Caco-2 (cell line): ENCODE measurements at places on chromosomes 2 and 18. TPM values are rescaled to one million over a fixed set of nuclear protein-coding genes. Genes with fewer than 3 reads are reported as not detected.
A peak's percentile ranks its signal among the peaks of the same experiment; 100 is the strongest.

GRCh38 chr2:96514521-96514920, 9.4 kb upstream of the NEURL3 start:
- no peak for DNase-seq

- no peak for DNase-seq
Measured at GRCh38 chr2:232896111-232896510, 26.0 kb downstream of the SNORC start.

The IL1RL2 gene
- total RNA-seq = not detected in 2 replicates

GRCh38 chr2:119659601-119660342, 19.2 kb upstream of the TMEM177 start:
- DNase-seq = peak; percentile 61

The NTSR2 gene
- not detected in 2 replicates for total RNA-seq

The SCRN3 gene
- 23.6 and 26.4 TPM in 2 replicates for total RNA-seq

GRCh38 chr2:86335865-86336674, 1.4 kb downstream of the REEP1 start:
- DNase-seq = no peak

GRCh38 chr2:220499225-220499624, 871.8 kb downstream of the SLC4A3 start:
- no peak for DNase-seq

The NCKAP5 gene
- 3.5 and 3.8 TPM in 2 replicates for total RNA-seq

- no peak for DNase-seq
Measured at GRCh38 chr2:3294069-3294468, 83.5 kb downstream of the EIPR1 start.

The EVA1A gene
- total RNA-seq = 0.25 and 0.53 TPM in 2 replicates

DNA sequence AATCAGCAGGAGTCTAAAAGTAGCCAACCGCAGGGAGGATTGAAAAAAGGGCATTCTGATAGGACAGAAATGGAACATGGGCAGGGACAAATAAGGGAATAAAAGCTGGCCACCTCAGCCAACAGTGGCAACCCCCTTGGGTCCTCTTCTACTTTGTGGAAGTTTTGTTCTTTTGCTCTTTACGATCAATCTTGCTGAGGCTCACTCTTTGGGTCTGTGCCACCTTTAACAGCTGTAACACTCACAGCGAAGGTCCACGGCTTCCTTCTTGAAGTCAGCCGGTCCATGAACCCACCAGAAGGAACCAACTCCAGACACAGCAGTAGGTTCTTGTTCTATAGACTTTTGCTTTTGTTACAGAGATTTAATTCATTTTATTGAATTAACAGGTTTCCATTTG, 285.4 kb upstream of the CDH20 start:
- no peak for DNase-seq

DNA sequence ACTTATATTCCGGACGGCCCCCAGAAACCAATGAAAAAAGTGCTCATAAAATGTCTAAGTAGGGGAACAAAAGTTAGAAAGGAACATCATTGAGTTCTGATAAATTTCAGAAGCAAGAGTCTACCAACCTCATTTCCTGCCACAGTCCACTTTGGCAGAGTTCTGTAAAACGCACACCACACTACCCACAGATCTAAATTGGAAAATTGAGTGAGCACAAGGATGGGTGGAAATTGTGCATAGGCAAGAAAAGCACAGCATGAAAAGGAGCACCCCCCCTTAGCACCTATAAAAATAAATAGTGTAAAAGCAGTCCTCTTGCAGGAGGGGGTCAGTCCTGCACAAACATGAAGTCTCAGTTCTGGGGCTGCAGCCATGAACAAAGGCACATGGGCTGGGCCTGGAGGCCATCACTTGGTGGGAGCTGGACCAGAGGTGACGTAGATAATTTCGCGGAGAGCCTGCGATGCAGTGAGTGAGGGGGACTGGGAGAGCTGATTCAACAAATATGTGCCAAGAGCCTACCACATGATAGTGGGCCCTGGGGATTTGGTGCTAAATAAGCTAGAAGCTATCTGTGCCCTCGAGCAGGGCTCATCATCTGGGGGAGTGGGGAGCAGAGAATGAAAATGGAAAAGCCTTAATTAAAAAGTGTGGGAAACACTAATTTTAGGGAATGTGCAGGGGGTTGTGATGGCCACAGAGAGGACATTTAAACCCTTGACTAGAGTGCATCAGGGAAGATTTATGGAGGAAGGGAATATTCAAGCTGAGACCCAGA, 48.9 kb upstream of the SPP2 start:
- no peak for DNase-seq

- DNase-seq = no peak
Measured at GRCh38 chr2:121134728-121135127, 150.3 kb downstream of the TFCP2L1 start.

DNA sequence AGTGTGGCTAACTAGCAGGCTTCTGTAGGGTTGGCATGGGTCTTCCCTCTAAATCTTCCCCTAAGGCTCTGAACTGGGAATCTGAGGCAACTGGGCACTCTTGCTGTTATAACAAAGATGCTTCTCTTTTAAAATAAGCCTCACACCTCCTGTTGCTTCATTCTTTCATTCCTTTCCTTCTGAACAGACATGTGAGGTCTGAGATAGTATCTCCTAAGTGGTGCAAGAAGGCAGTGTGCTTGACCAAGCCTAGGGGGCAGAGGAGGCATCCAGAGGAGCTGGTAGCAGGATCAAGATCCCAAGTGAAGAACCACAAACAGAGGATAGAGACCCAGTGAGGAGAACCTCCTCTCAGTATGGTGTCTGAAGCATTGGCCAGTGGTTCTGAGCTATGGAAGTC, 90.9 kb downstream of the TTC27 start:
- no peak for DNase-seq

GRCh38 chr2:181306785-181307184, 150.4 kb upstream of the ITGA4 start:
- no peak for DNase-seq

- no peak for DNase-seq
Measured at GRCh38 chr2:159134979-159135378, 151.5 kb downstream of the WDSUB1 start.

DNA sequence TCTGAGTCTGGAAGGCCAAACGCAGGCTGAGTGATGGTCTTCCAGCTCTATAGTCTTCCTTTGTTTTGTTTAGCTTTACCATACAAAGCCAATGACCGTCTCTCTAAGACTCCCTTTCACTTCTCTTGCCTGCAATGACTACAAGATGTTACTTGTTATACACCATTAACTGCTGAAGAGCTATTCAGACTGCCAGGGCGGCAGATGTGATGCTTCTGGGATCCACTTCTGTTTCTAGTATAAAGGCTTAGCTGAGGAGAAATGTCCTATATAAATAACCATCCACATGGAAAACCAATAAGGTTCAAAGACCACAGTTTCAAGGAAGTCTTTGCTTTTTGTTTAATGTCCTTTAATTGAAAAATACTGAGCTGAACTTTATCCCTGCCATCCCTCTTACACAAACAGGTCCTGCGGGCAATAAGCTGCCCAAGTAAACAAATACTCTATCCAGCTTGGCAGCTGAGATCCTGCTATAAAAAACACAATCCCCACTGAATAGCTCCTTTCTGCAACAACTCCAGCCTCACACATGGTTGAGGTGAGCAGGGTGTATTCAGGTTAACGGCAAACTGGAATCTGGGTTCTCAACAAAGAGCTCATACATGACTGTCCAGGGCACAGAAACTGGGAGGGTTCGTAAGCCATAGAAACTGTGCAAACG, 124.6 kb downstream of the VIT start:
- DNase-seq = no peak

The GPR39 gene
- total RNA-seq = 26.8 and 28.7 TPM in 2 replicates

DNA sequence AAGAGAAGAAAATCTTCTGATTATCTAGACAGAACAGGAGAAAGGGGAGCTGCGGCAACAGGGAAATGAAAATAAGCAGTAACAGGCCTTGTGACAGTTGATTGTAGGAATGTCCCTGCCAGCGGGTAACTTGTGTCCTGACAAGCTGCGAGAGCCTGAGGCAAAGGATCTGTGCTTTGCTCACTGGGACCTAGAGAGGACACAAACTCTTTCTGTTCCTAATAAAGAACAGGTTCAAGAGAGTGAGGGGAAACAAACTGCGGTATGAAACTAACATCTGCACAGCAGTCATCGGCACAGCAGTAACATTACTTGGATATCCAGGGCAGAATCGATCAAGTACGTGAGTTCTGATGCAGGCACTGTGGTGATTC, 103.7 kb upstream of the THOC1 start:
- no peak for DNase-seq

- DNase-seq = no peak
Measured at GRCh38 chr2:230090967-230091366, 22.2 kb upstream of the SLC16A14 start.

GRCh38 chr2:44772131-44772530, 169.4 kb upstream of the SIX3 start:
- DNase-seq = no peak

The FAM237A gene
- not detected in 2 replicates for total RNA-seq

The TFCP2L1 gene
- 17.8 and 18.4 TPM in 2 replicates for total RNA-seq

DNA sequence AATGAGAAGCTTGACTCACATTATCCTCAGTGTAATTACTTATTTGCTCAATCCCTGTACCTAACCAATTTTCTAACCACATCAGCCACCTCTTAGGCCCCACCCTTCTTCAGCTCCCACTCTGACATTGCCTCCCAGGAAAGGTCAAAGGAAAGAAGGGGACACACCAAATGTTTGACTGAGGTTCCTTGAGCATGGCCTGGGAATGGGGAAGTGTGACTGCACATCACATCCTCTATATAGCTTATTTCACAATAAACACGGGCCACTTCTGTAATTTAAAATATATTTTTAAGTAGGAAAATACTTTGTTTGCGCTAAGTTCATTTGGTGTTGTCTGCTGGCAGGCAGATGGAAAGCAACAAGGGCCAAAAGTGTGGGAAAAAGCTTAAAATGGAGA, 3.0 kb upstream of the FIGLA start:
- no peak for DNase-seq

- DNase-seq = no peak
Measured at GRCh38 chr2:180679693-180680092, 300.7 kb upstream of the UBE2E3 start.

The ONECUT2 gene
- 0.28 and 0.86 TPM in 2 replicates for total RNA-seq

The IL18RAP gene
- not detected in 2 replicates for total RNA-seq

- DNase-seq = no peak
Measured at GRCh38 chr2:143084462-143084861, 44.8 kb upstream of the ARHGAP15 start.

GRCh38 chr2:133600266-133600928, 32.1 kb upstream of the NCKAP5 start:
- DNase-seq = no peak

GRCh38 chr2:167279810-167280209, 391.5 kb downstream of the XIRP2 start:
- DNase-seq = no peak

The MAP3K19 gene
- not detected in 2 replicates for total RNA-seq

GRCh38 chr2:61795408-61795807, 58.5 kb downstream of the FAM161A start:
- DNase-seq = no peak

GRCh38 chr18:30987467-30988241, 54.9 kb downstream of the DSC3 start:
- DNase-seq = peak; percentile 51

The GATA6 gene
- 124 and 136 TPM in 2 replicates for total RNA-seq

DNA sequence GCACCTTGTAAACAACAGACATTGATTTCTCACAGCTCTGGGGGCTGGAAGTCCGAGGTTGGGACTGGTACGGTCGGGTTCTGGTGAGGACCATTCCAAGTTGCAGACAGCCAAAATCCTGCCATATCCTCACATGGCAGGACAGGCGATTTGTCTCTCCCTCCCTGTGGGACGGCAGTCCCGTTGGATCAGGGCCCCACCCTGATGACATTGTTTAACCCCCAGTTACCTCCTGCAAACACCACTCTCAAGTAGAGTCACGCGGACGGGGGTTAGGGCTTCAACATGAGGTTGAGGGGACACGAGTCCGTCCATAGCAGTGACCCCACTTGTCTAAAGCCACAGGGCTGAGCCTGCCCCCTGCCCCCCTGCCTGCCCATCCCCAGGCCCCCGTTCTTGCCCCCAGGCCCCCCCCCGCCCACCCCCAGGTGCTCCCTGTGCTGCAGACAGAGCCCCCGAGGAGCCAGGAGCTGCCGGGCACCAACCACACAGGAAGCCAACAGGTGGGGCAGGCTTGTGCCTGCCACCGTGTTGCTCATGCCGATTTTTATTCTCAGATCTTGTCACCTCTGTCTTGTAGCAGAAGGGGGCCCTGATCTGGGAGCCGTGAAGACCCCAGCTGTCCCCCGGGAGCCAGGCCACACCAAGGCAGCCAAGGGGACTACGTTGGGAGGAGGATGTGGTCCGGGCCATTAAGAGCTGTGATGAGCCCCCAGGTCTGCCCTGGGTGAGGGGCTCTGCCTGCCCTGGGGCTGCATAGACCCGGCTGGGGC, 82.2 kb downstream of the NFATC1 start:
- DNase-seq = no peak
